ENCODE measurements at places on chromosomes 2 and 18.

DNA sequence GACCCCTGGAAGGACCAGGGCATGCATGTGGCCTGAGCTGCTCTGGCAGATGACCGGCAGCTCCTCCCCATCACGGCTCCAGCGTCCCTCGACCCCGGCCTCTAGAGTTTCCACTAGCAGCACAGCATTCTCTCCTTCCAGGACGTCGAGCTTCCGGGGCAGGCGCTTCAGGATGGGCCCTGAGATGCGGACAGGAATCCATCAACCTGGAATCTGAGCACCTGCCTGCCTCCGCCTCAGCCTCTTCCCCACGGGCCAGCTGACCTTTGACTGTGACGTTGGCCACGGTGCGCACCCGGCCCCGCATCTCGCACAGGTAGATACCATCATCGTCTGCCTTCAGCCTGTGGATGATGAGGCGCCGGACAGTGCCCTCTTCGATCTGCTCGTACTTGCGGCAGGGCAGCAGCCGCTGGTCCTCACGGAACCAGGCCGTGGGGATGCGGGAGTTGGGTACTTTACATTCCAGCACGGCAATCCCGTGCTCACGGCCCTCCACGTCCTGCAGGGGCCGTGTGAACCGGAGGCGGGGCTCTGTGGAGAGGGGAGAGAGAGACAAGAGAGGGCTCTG lies 3.5 kb downstream of the OBSL1 start:
- no peak for DNase-seq

DNA sequence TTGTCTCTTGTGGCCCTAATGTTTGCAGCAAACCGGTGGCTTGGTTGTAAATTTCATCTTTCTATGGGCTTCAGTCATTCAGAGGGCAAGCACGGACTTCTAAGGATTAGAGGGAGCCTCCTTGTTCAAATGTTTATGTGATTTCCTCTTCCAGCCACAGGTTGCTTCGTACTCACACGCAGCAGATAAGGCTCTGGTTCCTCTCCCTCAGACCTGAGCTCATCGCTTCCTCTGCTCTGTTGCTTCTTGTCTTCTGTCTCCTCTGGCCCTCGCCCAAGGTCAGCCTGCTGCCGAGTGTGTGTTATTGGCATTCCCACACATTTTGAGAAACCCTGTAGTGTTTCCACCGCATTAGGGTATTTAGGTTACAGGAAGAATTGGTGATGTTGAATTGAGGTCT lies 44.0 kb downstream of the MYL12B start:
- DNase-seq, result peak; percentile 69

- peak; percentile 19 for DNase-seq
Observed at GRCh38 chr2:196128749-196129148, 42.6 kb downstream of the STK17B start.

- DNase-seq, result no peak
Observed at GRCh38 chr2:17184512-17184911, 333.7 kb downstream of the RAD51AP2 start.

GRCh38 chr18:76546436-76546835 lies 51.4 kb upstream of the ZNF516 start:
- no peak for DNase-seq

DNA sequence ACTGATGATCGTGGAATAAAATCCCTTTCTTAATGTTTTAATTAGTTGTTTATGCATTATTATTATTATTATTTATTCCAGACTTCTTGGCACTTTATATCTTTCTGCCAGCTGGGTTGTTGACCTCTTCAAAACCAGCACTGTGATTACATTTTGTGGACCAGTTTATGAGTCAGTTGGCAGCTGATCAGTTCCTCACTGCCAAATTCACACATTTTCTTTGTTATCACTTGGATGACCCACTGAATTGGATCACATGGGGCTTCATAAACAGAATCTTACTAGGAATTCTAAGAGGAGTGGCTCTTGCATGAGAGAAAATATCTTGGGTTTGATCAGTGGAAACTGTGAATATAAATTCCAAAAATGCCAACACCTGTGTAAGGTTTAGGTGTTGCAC lies 321.8 kb upstream of the SPRED2 start:
- no peak for DNase-seq

DNA sequence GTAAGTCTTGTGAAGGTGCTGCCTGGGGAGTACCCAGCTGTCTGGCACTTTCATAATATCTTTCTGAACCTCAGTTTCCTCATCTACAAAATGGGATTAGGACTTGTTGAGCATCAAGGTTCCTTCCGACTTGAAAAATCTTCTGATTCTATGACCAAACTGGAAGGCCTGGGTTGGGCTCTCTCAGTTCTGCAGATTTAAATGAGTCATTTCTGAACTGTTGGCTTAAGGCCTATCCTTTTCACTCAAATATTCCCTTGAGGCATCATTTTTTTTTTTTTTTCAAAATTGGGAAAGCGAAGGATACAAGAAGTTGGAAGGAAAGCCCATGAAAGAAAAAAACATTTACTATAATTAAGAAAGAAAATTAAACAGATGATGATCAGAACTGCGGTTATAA lies 40.8 kb upstream of the CYP1B1 start:
- no peak for DNase-seq

DNA sequence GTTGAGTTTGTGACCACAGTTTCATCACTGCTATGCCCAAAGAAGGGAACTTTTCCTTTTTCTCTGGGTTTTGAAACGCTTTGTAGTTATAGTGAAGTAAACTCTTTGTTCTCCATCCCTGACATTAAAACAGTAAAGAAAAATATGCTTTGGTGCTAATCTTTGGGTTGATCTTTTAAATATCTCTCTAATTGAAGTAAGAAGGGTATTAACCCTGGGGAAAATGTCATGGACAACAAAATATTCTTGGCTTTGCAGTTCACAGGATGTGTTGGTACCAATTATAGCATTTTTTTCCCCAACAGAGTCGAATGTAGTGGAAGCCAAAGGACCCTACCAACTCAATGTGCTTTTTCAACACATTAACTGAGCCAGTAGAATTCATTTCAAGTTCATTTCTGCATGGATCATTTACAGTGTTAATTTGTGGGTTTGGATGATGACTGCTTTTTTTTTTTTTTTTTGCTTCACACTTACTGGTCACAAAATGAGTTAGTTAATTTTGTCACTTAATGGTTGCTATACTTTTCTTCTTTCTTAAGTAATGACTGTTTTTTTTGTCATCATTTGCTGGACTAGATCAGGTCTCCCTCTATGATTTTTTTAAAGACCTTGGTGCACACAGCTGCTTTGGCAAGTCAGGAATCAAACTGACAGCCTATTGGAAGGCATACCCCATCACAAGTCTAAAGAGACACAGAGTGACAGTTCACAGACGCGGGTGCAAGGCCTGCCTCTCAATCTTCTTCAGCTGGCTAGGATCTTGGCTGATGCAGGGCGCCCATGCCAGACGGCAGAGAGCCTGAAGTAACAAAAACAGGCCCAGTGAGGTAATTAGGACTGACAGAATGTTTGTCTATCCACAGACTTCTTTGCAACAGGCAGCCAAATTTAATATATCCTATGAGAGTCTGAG lies 98.8 kb upstream of the MMADHC start:
- DNase-seq, result no peak

GRCh38 chr2:18651842-18652774 lies 62.7 kb upstream of the NT5C1B start:
- no peak for DNase-seq

GRCh38 chr2:156331572-156332283 lies 793 bp downstream of the NR4A2 start:
- DNase-seq, result peak; percentile 85

DNA sequence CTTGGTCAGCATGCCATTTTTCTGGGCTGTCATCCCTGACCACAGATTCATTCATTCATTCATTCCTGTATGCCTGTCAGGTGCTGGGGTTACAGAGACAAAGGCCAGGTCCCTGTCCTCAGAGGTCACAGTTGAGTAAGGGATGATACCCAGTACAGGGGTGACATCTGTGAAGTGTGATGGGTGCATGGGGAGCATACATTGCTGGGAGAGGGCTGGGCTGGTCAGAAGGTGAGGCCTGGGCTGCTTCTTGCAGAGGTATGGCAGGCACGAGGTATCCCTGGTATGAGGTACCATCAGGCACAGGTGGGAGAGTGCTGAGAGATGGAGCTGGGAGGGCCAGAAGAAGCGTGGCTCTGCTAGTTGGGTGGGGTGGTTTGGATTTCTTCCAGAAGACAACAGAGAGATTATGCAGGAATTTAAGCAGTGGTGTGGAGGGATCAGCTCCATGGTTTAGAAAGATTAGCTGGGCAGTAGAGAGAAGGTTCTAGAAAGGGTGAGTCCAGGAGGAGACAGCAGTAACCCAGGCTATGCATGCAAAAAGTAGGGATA lies 181.9 kb upstream of the HAAO start:
- no peak for DNase-seq

DNA sequence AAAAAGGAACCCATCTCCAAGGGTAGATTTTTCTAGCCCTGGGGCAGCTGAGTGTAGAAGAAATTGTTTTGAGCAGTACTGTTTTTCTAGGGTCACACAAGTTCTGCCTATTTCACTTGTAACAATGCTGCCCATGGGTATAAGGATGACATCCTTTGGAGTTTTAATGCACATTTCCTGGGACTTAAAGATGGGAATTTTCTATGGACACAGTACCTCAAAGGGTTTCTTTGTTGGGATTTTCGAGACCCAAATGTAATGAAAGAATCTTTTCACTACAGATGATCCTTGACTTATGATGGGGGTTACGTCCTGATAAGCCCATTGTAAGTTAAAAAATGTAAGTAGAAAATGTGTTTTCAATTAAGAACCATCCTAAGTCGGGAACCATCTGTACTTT lies 31.8 kb downstream of the CDC42EP3 start:
- DNase-seq, result no peak

DNA sequence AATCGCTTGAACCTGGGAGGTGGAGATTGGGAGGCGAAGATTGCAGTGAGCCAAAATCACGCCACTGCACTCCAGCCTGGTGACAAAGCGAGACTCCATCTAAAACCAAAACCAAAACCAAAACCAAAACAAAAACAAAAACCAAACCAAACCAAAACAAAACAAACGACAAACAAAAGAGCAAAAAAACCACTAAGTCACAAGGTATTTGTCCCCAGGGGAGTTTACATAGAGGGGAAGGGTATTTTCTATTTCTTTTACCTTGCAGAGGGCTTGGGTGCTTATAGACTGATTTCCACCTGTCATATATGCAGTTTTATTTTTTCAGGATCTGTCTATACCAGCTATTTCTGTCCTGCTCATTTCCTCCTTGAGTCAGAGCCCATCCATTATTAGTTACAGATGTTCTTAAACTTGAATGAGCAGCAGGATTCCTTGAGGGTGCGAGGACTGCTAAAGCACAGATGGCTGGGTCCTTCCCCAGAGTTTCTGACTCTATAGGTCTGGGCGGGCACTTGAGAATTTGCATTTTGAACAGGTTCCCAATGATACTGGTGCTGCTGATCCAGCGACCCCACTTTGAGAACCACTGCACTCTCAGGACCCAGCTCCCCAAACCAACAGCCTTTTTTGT lies 102.2 kb upstream of the UXS1 start:
- no peak for DNase-seq

GRCh38 chr2:112582314-112582746 lies 2.1 kb upstream of the CHCHD5 start:
- peak; percentile 87 for DNase-seq

- DNase-seq, result no peak
Observed at GRCh38 chr18:33014060-33014796, 241.4 kb upstream of the KLHL14 start.

- DNase-seq, result no peak
Observed at GRCh38 chr2:4792126-4792525, 900.1 kb upstream of the SOX11 start.

DNA sequence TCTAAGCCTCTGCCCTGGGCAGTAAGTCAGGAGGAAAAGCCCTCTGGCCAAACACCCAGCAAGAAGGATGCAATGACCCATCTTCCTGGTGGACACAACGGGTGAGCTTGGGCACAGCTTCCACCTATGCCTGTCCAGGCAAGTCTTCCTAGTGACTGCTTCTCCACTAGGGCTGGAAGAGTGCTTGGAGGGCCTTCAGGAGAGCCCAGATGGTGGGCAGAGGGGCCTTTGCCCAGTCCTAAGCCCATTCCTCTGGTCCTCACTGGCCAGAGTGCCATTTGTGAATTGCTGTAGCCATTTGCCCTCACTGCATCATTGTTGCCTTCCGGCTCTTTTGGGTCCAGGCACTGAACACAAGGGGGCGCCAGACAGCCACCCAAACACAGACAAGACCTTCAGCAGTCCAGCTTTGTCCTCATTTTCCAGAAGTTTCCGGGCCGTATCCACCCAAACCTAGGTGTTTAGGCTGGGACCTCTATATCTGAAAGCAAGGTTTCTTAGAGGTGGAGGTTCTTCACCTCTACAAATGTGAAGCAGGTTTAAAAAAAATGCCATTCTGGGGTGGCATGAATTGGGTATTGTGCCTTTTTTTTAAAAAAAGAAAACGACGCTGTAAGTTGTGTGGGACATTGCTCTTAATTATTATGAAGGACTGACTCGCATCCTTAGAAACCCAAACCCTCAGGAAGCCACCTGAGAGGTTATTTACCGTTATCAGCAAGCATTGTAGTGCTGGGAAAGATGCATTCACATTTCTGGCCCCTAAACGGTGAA lies 29.5 kb downstream of the PAX8 start:
- DNase-seq, result peak; percentile 93

DNA sequence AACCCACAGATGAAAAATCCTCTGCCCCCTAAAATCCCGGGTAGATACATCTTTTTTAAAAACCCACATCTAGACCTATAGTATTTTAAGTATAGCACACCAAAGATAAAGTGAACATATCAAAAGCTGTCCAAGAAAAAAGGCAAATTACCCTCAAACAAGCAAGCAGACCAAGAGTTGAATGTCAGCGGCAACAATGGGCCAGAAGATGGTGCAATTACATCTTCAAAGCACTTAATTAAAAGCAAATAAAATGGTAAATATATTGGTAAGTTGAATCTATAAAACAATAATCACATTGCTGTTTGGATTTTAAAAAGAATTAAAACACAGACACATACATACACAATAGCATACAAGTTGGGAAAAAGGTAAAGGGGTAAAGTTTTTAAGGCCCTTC lies 98.5 kb downstream of the MYOM1 start:
- DNase-seq, result no peak

- no peak for DNase-seq
Observed at GRCh38 chr2:23793476-23793875, 133.4 kb downstream of the ATAD2B start.

DNA sequence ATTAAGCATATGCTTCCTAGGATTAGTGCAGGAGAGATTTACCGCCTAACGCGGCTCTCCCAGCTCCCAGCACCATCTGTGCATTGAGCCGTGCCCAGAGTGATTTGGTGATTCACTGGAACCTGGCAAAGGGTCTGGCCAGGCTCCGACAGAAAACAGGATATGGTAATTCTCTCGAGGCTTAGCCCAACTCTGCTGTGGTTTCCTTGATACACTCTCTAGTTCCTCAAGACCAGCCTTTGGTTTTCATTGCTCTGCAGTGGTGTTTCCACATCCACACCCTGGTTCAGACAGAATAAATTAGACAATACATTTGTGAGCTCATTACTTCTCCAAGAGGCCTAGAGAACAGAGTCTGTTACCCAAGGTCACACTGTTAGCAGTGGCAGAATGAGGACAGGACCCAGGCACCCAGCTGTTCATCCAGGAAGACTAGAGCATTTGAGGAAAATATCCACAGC lies 23.0 kb upstream of the SMAD2 start:
- DNase-seq, result peak; percentile 93

GRCh38 chr2:26968001-26968400 lies 2.4 kb upstream of the MAPRE3 start:
- DNase-seq, result no peak

GRCh38 chr2:173090973-173091660 lies 15.5 kb downstream of the MAP3K20 start:
- DNase-seq, result no peak

All from KBM-7 (cell line).